Stimulated activated CD8-positive, alpha-beta memory T cell treated with anti-CD3 and anti-CD28 coated beads, Interleukin-4, amount 100 ng/mL, for 24 hours (primary cell): ENCODE measurements at places on chromosomes 7 and 10.

- no peak for DNase-seq
Observed at GRCh38 chr10:47025540-47026300, 114.5 kb downstream of the PTPN20 start.

GRCh38 chr10:52578871-52579405, 193.6 kb downstream of the MBL2 start:
- DNase-seq: no peak

GRCh38 chr10:108545921-108546320, 1377.4 kb downstream of the XPNPEP1 start:
- no peak for DNase-seq

DNA sequence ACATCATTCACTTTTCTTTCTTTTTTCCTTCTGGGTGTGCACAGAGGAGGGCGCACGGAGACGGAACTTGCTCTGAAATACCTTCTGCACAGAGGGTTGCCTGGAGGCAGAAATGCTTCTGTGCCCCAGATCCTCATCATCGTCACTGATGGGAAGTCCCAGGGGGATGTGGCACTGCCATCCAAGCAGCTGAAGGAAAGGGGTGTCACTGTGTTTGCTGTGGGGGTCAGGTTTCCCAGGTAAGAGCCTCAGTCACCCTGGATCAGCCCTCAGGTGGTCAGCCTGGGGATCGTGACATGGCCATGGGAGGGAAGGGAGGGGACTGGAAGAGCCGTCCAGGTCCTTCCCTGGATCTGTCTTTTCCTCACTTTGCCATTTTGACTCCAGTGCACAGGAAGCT, 33.6 kb downstream of the VWA2 start:
- no peak for DNase-seq

GRCh38 chr10:90966146-90966545, 45.3 kb upstream of the ANKRD1 start:
- no peak for DNase-seq

DNA sequence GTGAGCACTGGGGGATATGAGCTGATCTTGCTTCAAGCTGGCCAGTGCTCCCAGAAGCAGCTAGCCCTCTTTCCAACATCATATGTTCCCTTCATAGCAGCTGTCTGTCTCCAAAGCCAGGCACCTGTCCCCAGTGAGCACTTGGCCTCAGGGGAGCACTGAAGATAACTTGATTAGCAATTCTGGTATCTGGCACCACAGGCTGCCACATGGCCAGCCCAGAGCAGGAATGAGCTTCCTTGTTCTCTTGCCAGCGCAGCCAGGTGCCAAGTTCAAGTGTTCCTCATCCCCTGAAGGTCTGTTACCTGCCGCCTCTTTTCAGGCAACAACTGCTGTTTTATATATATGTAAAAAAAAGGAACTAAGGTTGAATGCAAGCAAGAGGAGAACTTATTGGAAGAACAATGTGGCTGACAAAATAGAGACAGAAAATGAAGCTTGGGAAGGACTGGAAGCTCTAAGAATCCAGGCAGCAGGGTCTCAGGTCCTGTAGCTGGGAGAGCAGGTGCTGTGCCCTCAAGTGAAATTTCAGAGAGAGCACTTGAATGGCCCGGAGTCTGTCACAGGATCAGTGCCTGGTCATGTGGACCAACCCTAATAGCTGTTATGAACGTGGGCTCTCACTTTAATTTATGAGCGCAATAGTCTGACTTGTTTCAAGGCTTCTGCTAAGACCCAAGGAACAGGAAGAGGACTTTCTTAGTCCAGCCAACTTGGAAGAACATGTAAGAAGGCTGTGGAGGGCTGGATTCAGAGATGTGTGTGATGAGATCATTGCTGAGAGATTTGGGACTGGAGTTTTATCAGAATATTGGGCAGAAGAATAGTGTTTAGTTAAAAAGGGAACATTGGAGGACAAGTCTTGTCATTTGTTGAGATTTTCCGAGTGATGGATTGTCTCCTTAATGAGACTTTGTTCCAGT, 267.2 kb downstream of the GLRX3 start:
- DNase-seq: no peak

- DNase-seq: no peak
Observed at GRCh38 chr7:73577627-73578341, 595 bp downstream of the TBL2 start.

- no peak for DNase-seq
Observed at GRCh38 chr7:151346-152050, 40.9 kb upstream of the FAM20C start.

DNA sequence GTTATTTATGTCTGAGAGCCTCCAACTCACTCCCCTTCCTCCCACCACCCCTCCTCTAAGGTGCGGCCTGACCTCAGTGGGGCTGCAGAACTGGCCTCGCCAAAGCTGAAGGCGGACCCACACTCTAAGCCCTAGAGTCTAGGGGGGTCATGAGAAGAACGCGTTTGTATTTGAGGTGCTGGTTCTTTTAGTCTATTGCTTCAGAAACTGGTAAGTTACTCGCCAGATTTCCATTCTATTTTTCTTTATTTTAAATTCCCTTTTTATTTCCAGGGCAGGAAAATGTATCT, 357.5 kb downstream of the DNAJB6 start:
- DNase-seq: no peak

DNA sequence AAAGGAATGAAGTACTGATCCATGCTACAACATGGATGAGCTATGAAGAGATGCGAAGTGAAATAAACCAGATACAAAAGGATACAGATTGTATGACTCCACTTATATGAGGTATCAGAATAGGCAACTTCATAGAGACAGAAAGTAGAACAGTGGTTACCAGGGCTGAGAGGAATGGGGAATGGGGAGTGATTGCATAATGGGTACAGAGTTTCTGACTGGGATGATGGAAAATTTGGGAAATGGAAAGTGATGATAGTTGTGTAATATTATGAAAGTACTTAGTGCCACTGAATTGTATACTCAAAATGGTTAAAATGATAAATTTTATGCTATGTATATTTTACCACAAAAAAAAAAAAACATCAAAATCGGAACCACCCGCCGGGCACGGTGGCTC, 3.9 kb downstream of the ATXN7L1 start:
- DNase-seq: no peak

DNA sequence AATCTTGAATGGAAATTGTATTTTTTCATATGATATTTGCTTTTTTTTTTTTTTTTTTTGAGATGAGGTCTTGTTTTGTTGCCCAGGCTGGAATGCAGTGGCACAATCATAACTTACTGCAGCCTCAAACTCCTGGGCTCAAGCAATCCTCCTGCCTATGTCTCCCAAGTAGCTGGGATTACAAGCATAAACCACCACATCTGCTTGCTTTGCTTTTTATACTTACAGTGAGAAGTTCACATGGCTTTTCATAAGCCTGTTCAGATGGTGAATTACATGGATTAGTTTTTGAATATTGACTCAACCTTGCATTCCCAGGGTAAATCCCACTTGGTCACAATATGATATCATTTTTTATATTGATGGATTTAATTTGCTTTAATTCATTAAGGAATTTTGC, 22.0 kb downstream of the LRRD1 start:
- DNase-seq: no peak

DNA sequence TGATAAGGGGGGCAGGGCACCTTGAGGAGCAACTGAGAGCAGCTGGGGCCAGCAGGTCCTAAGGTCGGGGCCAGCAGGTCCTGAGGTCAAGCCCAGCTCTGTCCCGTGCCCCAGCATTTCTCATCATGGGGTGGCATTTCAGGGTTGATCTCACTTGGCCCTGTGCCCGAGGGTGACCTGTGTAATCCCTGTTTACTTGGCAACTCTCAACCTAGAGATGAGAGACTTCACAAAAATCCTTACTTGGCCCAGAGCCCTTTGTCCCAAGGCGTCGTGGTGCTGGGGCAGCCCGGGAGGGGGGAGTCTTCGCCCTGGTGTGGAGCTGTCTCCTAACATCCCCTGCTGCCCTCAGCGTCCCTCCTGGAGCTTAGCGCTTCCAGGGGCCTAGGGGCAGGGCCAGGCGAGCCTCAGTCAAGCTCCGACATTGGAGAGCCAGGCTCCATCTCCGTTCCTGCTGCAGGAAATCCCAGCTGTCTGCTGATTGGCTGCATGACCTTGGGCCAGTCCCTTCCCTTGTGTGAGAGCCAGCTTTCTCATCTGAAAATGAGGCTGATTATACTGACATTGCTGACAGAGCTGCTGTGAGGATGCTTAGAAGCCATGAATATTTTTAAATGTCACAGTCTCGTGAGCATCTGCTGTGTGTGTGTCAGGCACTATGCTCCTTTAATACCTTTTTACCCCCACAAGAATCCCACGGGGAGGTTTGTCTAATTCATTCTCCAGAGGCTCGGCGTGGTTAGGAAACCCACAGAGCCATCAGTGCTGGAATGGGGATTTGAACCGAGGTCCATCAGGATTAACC, 94.3 kb downstream of the ZMIZ1 start:
- no peak for DNase-seq

GRCh38 chr7:44161371-44161770, 20.2 kb upstream of the MYL7 start:
- no peak for DNase-seq

- DNase-seq: no peak
Observed at GRCh38 chr10:45439873-45440272, 65.9 kb downstream of the ALOX5 start.
